ENCODE measurements at places on chromosomes 2 and 18. TPM values are rescaled to one million over a fixed set of nuclear protein-coding genes. Genes with fewer than 3 reads are reported as not detected.

GRCh38 chr2:100327742-100328141 lies 5.4 kb upstream of the LONRF2 start:
- H3K4me3 ChIP-seq: no peak overlapping the region
- H3K27ac ChIP-seq: no peak overlapping the region
- no peaks in the 10 kb centered on the region for H3K36me3 ChIP-seq
- H3K27me3 ChIP-seq: peaks cover 57% of the 10 kb centered on the region

- H3K4me3 ChIP-seq: no peak overlapping the region
- no peak for DNase-seq
- no peaks in the 10 kb centered on the region for H3K4me1 ChIP-seq
Measured at GRCh38 chr2:224072541-224073188, 33.6 kb upstream of the SERPINE2 start.

The AGPS gene
- total RNA-seq: 51.1 TPM

- H3K27me3 ChIP-seq: no peaks in the 10 kb centered on the region
- H3K36me3 ChIP-seq: no peaks in the 10 kb centered on the region
- DNase-seq: no peak
- H3K4me1 ChIP-seq: no peaks in the 10 kb centered on the region
- no peak overlapping the region for H3K27ac ChIP-seq
Measured at GRCh38 chr2:69677914-69678313, 34.4 kb upstream of the AAK1 start.

The CCDC121 gene
- total RNA-seq: 4.4 TPM
